ENCODE measurements at places on chromosomes 2 and 18.

- no peak for DNase-seq
These were observed 212.6 kb upstream of the ACVR2A start for GRCh38 chr2:147632198-147632597.

- no peak for DNase-seq
These were observed 66.3 kb downstream of the RTTN start for GRCh38 chr18:70139138-70139537.

GRCh38 chr2:887639-888038 is 63.0 kb upstream of the SNTG2 start:
- no peak for DNase-seq

DNA sequence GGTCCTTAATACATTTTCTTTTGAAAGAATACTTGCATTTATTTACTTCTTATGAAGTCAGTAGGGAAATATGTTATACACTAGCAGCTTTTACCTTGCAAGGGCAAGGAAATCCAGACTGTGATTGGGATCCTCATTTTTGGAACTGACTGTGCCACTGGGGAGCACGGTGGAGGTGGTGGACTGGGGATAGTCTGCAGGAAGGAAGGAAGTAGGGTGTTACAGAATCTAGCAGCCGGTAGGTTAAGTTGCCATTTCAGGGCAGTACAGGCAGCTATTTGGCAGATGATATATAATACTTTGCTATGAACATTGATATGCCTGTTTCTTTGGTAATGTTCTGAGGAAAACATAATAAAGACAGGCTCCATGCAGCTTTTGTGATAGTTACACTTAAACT is 238.3 kb downstream of the PHLPP1 start:
- DNase-seq = no peak

DNA sequence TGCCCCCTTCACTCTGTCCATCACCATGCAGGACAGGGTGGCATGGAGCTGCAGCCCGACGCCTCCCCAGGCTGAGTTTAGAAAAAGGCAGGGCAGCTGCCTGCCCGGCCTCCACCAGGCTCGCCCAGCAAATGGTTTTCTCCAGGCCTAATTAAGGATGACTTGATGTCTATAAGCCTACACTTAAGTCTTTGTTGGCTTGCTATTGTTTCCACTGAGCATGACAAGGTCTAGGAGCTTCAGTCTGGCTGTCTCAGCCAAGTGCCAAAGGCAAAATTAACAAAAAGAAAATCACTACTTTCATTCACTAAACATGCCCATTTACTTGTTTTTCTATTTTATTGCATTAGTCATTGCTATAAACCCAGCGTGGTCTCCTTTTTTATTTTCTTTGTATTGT is 372.2 kb downstream of the INSIG2 start:
- no peak for DNase-seq

- DNase-seq = no peak
These were observed 20.9 kb upstream of the KLF11 start for GRCh38 chr2:10022445-10022844.

DNA sequence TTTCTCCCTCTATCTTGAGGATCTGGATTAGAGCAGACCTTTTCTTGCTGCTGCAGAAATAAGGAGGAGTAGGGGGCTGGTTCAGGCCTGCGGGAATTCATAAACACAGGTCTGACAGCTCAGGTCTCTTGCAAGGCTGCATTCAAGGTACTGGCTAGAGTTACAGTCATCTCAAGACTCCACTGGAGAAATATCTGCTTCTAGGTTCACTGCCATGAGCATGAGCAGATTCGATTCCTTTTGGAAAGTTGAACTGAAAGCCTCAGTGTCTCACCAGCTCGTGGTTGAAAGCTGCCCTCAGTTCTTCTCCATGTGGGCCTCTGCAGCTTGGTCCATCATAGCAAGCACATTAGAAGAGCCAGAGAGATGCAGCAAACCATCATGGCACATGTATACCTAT is 124.4 kb upstream of the SETBP1 start:
- DNase-seq = no peak

DNA sequence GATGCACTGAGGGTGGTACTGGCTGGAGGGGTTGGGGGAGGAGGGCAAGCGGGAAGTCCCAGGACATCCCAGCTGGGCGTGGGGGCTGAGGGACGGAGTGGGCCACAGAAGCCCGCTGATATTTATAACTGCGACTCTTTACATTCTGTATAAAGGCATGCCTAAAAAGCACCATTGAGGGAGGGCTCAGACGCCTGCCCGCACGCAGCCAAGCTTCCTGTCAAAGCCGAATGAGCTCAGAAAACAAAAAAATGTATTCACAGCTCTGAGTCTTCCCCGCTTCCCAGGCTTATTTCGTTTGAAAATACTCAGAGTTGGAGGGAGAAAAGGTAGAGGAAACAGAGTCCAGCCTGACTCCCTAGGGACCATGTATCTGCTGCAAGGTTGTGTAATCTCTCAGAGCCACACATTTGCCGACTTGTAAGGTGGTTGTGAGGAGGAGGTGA is 170.1 kb upstream of the HAAO start:
- peak; percentile 65 for DNase-seq

DNA sequence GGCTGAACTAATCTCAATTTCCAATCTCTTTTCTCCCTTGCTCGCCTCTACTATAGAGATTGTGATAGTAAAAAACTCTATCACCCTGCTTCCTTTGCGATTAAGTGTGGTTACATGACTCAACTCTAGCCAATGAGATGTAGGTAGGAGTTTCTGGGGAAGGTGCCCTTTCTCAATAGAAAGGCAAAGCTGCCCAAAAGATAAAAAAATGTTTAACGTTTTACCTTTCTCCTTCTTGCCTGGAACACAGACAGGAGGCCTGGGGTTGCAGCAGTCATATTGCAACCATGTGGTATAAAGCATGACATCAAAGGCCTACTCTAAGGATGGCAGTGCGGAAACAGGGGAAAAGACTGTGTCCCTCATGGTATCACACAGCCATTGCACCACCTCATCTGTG is 31.5 kb downstream of the TMEM37 start:
- no peak for DNase-seq

- DNase-seq = no peak
These were observed 149.7 kb downstream of the GLI2 start for GRCh38 chr2:120885321-120885720.

GRCh38 chr2:45729753-45730512 is 78.5 kb downstream of the PRKCE start:
- DNase-seq = peak; percentile 31

- no peak for DNase-seq
These were observed 687.8 kb upstream of the KLHL29 start for GRCh38 chr2:22697054-22697788.

GRCh38 chr2:131584380-131584779 is 56.7 kb downstream of the CCDC74A start:
- no peak for DNase-seq

GRCh38 chr2:126996378-126996699 is 97.6 kb downstream of the TEX51 start:
- no peak for DNase-seq

DNA sequence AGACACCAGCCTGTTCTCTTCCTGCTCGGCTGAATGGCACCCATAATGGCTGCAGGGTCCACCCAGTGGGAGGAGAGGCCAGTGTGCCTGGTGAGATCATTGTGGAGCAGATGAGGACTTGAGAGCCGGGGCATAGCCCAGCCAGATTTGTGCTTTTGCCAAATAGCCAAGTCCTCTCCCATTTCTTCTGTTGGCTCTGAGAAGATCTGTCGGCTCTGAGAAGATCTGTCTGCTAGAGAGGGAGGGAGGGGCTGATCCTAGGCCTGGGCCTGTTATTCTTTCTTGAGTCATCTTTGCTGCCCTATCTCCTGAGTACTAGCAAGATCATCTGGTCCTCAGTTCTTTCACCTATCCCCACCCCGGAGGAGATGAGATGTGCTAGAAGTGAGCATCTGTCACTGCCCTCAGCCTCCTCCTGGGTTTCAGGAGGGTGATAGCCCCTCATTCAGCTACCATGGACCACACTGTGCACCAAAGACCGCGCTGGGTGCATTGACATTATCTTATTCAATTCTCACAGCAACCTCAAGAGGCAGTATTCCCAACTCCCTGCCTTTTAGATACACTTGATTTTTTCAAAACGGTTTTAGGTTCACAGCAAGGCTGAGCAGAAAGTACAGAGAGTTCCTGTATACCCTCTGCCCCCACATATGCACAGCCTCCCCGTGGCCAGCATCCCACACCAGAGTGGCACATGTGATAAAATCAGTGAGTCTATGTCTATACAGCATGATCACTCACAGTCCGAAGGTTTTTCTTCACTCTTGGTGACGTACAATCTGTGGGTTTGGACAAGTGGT is 98.6 kb downstream of the CAPN13 start:
- DNase-seq = no peak

GRCh38 chr2:42101206-42102023 is 53.6 kb downstream of the PKDCC start:
- peak; percentile 75 for DNase-seq

GRCh38 chr2:45264227-45265225 is 255.3 kb upstream of the SIX2 start:
- no peak for DNase-seq

GRCh38 chr2:65626831-65627230 is 194.4 kb upstream of the SPRED2 start:
- no peak for DNase-seq

- peak; percentile 84 for DNase-seq
These were observed 3.1 kb upstream of the GMPPA start for GRCh38 chr2:219495531-219496122.

DNA sequence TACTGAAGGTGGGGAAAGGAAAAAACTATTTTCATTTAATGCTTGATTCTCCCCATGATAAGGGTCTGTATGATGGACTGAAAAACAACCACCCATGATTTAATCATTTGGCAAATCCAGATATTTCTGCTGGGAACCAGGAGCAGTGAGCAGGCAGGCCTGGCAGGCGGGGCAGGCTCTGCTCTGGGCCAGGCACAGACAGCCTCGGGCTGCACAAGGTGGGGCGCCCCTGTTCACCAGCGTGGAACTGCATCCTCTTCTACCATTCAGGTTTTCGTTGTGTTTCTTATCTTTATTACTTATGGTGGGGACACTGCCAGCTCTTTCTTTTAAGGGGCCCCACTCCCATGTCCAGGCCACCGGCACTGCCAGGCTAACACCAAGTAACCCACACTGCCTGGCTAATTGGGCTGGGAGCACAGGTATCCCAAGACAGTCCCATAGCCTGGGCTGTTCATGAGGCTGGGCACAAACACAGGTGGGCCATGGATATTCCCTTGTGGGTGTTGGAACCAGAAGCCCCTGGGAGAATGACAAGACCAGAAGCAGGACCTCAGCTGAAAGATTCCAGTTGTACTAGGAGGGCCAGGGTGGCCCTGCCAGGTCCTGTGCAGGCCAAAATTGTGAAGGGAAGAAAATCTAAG is 57.1 kb upstream of the RALBP1 start:
- no peak for DNase-seq

DNA sequence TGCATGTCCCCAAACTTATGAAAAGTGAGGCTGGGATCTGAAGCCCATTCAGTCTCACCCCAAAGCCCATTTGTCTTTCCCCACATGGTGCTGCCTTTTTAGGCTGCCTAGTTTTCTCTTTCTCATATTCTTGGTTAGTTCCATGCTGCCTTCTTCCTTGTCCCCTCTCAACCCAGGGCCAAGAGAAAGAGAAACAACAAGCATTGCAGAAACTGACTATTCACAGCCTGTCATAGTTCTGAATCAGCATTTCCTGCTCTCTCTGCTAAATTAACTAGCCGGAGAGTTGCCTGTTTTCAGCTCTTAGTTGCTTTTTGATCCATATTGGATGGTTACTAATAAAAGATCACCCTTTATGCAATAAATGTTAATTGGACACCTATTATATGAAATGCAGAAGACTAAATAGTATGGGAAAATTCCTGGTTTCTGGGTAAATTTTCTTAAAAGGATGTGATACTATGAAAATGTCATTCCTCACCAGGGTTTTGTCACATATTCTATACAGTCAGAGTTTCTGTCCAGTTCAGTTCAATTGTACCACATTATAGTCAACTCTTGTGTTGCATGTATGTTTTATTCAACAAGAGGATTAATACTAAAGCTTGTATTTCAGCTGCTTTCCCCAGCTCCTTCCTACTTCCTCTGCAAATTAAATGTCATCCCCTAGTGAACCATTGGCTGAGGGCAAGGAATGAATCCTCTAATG is 246.5 kb downstream of the GALR1 start:
- no peak for DNase-seq

DNA sequence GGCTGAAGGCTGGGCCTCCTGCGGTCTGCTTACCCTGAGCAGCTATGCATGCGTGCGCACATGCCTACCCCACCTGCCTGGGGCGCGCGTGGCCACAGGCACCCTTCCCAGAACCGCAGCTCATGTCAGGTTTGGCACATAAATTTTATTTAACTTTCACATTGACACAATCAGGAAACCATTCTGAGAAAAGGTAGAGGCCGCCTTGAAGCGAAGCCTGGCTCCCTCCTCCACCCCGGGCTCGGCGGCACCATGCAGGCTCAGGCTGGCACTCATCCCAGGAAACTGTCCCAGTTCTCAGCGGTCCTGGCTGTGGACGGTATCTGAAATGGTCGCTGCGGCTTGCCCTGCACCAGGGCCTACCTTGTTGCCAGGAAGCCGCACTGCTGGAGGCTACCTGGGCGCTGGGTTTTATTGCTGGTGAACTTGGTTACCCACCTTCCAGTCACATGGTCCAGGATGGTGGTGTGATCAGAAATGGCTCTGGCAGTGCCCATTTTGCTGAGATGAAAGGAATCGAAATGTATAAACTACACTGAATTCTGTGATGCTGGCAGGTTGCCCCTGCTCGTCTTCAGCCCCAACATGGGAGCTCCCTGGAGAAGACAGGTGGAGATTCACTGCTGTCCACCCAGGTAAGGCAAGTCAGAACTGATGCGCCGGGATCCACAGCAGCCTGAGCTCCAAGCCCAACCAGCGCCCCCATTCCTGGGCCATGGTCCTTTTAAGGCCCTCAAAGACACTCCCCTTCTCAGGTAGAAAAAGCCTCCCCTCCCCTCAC is 25.5 kb downstream of the CHST10 start:
- no peak for DNase-seq

Measured in GM13976 (cell line).